ENCODE measurements at places on chromosomes 4 and X.

GRCh38 chr4:52657292-52657617 lies 1.8 kb downstream of the USP46 start:
- DNase-seq, result no peak

DNA sequence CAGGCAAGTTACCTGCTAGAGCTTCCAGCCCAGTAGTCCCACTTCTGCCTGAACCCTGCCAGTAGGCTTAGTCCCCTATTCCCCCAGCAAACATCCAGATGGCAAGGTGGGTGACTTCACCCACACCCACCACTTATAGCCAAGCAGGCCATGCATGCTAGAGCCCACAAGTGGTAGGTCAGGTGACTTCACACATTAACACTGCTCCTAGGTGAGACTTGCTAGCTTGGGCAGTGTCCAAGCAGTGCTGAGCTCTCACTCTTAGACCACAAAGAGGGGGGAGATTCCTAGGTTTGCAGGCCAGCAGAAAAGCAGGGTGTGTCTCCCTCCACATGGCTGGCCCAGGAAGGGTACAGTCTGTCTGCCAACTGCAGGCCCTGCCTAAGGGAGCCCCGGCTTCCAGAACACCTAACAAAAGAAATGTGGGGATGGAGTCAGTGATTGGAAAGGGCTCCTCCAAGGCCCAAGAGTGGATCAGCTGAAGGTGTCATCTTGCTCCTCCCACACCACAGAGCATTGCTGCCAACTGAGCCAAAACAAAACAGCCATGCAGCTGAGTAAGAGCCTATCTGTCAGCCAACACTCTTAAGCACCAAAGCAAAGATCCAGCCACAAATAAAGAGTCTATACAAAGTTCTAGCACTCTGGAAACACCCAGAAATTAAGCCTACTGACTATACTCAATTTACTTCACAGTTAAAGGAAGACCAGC lies 158.1 kb upstream of the USP38 start:
- DNase-seq, result no peak

DNA sequence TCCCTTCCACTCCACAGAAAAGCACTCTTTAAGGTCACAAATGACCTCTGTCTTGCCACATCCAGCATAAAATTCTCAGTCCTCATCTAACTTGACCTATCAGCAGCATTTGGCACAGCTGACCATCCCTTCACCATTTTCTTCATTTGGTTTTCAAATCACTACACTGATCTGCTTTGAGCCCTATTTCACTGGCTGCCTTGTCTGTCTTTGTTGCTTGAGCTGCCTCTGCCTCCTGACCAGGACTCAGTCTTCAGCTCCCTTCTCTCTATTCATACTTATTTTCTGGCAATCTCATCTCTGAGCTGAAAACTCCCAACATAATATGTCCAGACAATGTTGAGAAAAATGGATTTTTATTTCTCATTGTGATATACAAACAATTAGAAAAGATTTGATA lies 27.7 kb upstream of the PDE5A start:
- DNase-seq, result no peak

DNA sequence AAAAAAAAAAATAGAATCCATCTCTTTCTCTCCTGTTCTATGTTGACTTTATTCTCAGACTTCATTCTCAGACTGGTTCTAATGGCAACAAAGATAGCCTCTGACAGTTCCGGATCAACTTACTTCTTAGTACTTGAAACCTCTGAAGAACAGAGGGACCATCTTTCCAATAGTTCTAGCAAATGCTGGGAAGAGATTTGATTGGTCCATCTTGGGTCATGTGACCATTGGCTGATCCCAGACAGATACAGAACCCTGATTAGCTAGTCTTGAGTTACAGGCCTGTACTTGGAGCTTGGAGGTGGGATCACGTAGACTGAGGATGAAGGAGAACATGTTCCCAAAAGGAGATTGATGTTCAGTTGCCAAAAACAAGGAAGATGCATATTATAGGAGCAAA lies 66.9 kb upstream of the STIM2 start:
- DNase-seq, result no peak

- no peak for DNase-seq
These were observed 99.1 kb downstream of the TRAPPC11 start for GRCh38 chr4:183758061-183758757.

- DNase-seq, result no peak
These were observed 1.1 kb downstream of the SGCB start for GRCh38 chr4:52036886-52037530.

- DNase-seq, result no peak
These were observed 979 bp downstream of the RP2 start for GRCh38 chrX:46837558-46838485.

- DNase-seq, result no peak
These were observed 135.1 kb downstream of the ARHGAP6 start for GRCh38 chrX:11530621-11531020.

DNA sequence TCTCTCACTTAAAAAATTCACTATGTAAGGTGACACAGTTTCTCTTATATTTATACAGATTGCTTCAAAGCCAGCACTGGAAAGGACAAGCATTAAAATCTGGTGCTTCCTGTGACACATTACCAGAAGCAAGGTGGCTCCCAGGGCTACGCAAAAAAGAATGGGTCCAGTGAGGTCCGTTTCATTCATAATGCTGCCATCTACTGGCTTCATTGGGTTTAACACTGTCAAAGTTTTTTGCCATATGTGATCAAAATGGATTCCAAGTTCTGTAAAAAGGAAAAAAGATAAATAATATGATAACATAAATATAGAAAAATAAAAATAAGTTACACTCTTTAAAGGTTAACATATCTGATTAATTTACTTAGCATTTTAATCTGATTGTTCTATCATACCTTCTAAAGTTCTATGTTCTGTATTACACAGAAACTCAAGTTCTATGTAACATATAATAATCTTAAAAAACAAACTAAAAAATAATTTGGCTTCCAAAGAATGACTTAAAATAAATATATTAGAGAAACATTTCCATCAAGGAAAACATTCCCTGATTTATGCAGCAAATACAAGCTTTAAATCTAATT lies 22.1 kb downstream of the YIPF7 start:
- DNase-seq, result no peak

- no peak for DNase-seq
These were observed 280.5 kb downstream of the TLL1 start for GRCh38 chr4:166153548-166153947.

GRCh38 chr4:128287141-128287870 lies at the start of gene PGRMC2:
PGRMC2 (minus strand) TSS chr4:128287813; CDS start chr4:128287790, 23 bp downstream.
- no peak for DNase-seq

GRCh38 chr4:76898385-76898692 lies 395 bp upstream of the SOWAHB start:
- no peak for DNase-seq

DNA sequence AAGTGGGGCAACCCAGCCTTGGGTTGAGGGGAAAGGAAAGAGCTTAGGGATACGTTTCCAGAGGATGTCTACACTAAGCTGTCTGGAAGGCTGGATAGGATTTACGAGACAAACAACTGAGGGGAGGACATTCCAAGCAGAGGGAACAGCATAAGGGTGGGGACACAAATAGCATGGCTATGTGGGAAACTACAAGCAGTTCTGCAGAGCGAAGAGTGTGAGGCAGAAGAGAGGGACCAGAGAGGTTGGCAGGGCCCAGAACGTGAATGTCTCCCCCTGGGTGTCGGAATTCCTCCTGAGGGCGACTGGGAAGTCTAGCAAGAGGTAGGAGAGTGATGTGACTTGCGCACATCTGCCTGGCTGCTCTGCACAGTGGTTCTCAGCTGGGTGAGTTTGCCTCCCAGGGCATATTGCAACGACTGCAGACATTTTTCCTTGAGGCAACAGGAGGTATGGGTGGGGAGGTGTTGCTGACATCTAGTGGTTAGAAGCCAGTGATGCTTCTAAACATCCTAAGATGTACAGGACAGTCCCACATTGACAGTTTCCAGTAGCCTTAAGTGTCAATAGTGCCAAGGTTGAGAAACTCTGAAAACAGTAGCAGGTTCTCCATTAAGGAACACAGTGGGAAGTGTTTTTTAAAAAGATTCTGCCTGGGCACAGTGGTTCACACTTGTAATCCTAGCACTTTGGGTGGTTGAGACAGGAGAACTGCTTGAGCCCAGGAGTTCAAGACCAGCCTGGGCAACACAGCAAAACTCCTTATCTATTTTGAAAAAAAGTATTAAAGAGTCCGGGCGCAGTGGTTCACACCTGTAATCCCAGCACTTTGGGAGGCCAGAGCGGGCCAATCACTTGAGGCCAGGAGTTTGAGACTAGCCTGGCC lies 9.2 kb downstream of the NDUFA1 start:
- DNase-seq, result no peak

- DNase-seq, result no peak
These were observed 76.7 kb downstream of the ABLIM2 start for GRCh38 chr4:8081621-8082516.

DNA sequence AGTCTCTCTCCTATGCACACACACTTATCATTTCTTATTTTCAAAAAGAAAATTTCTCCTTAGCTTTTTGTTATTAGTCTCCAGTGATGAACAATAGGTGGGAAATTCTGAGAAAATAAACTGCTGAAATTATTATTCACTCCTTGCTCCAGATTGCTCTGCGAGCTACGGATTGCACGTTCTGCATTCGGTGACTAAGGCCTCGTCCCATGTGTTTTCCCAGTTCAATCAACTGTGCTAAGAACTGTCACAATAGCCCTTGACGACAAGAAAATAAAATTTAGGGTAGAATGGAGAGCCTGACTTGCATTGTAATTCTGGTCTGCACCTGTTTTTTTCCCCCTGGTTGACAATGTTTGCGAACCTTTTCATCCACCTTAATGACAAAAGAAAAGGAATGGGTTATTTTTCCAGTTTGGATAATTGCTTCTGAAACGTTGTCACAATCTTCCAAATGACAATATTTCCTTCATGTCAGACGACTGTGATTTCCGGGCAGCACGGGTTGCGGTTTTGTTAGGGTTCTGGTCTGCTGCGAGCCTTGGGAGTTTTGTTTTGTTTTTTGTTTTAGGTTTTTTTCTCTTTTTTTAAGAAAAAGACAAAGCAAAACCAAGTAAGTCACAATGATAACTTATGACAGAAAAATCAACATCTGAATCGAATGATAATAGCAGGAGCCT lies 124.5 kb upstream of the NOCT start:
- DNase-seq, result no peak

DNA sequence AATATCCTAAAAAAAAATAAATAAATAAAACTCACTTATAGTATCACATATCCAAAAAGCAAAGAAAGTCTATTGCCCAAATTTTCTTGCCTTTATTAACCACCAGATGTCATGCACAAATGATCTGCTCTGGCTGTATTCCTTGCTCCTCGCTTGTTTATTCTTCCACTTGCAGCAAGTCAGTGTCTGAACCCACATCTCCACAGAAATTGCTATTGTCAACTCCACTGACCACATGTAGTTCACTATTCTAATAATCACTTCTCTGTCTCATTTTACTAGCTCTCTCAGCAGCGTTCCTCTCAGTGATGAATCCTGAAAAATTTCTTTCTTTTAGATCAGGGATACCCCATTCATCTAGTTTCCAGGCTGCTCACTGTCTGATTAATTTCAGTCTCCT lies 29.3 kb upstream of the CXXC4 start:
- no peak for DNase-seq

Data from epithelial cell of proximal tubule (primary cell).